MV-4-11 (cell line): ENCODE measurements at places on chromosomes 2 and 18.

DNA sequence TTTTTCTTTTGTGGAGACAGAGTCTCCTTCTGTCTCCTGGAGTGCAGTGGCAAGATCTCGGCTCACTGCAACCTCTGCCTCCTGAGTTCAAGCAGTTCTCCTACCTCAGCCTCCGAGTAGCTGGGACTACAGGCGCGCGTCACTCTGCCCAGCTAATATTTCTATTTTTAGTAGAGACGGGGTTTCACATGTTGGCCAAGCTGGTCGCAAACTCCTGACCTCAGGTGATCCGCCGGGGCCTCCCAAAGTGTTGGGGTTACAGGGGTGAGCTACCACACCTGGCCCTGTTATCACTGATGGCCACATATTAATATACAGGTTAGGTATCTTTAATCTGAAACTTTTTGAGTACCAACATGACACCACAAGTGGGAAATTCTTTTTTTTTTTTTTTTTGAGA is 3.4 kb downstream of the MRPL35 start:
- DNase-seq, result no peak

DNA sequence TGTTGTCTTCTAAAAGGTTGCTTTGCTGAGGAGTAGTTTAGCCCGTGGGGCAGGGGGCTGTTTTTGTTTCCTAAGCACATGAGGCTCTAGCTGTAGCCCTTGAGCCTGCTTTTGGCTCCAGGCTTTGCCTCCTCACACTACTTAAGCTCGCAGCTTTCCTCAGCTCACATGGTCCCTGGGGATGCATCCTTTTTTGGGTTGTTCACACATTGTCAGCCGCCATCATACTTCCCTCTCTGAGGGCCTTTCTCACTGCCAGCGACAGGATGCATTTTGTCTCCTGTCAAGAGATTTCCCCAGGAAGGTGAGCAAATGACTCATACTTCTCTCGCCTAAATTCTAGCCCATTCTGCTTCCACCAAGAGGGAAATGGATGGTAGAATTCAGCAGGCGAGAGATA is 279.5 kb upstream of the PKDCC start:
- DNase-seq, result no peak

GRCh38 chr2:163934131-163934530 is 198.3 kb upstream of the FIGN start:
- DNase-seq, result no peak

GRCh38 chr2:85435981-85436835 is 17.7 kb downstream of the SH2D6 start:
- no peak for DNase-seq

DNA sequence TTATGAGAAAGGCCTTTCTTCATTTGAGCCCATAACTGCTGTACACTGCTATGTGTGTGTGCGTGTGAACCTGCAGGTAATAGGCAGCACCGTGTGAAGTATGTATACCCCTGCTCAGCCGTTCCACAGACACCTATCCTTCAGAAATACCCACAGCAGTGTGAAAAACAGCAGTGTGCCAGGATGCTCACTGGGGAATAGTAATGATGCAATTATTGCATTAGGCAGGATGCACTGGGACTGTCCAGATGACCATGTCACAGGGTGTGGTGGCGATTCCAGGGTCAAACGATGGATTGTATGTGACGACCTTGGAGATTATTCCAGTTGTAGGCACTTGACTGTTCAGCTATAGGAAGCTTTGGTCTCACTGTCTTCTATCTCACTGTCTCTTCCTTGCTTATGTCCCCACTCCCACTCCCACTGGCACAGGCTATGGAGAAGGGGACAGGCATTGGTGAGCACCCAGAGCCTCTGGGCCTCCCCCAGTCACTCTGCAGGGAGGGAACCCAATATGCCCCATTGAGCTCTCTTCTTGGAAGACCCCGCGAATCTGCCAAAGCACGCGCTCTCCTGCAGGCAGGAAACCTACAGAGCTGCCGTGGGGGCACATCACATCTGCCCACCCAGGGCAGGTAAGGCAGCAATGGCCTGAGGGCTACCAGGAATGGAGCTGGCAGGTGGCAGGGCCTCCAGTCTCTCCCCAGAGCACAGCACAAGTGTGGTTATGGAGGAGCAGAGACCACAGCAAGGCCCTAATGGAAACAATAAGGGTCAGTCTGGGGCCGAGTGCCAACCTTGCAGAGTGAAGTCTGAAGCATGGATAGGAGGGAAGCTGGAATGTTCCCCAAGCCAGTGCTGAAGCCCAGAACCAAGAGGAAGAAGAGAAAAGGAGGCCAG is 518.9 kb upstream of the RAB6C start:
- no peak for DNase-seq

- peak; percentile 3 for DNase-seq
These were observed 26.7 kb downstream of the POLI start for GRCh38 chr18:54296062-54296461.

- DNase-seq, result no peak
These were observed 14.3 kb upstream of the PTH2R start for GRCh38 chr2:208392300-208392699.

DNA sequence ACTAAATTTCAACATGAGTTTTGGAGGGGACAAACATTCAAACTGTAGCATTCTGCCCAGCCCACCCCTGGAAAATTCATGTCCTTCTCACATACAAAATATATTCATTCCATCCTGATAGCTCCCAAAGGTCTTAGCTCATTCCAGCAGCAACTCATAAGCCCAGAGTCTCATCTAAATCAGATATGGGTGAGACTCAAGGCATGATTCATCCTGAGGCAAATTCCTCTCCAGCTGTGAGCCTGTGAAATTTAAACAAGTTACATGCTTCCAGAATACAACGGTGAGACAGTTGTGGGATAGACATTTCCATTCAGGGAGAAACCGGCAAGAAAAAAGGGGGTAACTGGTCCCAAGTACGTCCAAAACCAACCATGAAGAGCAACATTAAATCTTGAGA is 43.5 kb upstream of the FAHD2A start:
- no peak for DNase-seq

DNA sequence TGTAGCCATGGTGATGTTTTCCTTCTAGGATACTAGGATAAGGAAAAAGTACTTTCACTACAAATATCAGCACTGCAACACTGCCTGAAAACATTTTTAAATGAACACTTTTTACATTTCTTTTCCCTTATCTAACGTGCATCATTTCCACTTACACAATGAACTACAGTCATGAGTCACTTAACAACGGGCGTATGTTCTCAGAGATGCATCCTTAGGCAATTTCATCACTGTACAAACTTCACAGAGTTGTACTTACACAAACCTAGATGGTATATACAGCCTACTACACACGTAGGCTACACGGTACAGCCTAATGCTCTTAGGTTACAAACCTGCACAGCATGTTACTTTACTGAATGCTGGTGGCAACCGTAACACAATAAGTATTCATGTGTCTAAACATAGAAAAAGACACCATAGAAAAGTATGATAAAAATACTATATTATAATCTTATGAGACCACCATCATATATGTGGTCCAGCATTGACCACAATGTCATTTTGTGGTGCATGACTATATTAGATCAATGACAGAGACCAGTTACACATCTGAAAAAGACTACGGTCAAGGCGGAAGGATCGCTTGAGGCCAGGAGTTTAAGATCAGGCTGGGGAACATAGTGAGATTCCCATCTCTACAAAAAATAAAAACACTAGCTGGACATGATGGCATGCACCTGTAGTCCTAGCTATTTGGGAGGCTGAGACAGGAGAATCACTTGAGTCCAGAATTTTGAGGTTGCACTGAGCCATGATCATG is 39.8 kb downstream of the WDR33 start:
- DNase-seq, result peak; percentile 63
